ENCODE measurements at places on chromosomes 12 and 14.

DNA sequence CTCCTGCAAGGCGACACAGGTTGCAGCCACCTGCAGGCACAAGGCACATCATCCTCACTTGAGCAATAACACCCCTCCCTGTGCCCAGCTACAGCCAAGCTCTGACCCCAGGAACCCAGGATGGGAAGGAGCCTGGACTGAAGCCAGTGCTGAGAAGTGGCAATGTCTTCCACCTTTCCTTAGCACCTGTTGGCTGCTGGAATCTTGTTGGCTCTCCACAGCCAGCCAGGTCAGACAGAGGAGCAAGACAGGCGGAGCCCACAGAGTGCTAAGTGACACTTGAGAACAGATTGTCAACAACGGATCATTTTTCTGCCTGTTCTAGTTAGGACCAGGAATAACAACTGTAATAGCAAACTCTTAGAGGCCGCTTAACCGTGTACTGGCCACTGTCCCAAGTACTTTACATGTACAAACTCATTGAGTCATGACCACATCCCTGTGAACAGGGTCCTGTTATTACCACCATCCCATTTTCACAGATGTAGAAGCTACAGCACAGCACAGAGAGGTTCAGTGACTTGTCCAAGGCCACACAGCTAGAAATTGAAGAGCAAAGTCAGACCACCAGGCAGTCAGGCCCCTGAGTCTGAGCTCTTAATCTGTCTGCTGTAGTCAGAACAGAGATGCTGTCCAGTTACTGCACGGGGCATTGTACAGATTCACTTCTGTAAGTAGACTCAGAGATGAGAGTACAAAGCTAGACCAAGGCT is 45.6 kb downstream of the RNFT2 start:
- no peak for DNase-seq

DNA sequence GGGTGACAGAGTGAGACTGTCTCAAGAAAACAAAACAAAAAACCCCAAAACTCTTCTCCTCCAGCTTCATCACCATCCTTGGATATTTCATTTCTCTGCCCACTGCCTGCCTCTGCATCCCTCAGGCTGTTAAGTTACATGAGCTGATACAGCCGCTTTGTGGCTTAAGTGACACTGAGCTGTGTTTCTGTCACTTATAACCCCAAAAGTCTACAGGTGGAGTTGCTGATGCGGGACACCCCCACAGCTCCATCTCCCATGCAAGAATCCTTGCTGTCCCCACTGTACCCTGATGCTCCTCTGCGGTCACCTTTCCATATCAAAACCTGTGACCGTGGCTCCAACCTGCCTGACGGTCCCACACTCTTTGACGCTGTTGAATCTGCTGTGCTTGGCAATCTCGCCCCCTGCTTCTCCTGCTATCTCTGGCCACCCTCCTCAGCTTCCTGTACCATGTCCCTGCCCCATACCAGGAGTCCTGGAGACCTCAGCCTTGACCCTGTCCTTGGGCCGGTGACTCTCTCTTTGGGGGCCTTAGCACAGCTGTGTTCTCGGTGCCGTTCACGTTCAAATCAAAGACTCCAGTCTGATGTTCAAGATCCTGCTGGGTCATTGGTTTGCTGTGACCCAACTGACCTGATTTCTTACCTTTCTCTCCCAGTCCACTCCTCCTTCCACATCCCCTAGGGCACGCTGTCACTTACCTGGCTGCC is 20.3 kb downstream of the HVCN1 start:
- no peak for DNase-seq

DNA sequence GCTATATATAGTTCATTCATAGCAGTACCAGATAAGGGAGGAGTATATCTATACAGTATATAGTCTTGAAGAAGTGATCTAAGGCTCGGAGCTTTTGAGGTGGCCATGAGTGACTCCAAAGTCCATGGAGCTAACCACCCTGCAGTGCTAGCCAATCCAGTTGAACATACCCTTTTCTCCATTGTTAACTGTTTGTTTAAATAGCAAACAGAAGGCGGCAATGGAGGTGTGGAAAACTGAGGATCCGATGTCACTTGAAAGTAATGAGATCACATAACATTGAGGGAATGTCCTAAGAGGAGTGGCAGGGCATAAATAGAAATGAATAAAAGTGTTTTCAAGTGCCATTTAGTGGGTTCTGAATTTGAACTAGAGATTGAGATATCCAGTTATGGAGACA is 12.4 kb upstream of the SNAPC1 start:
- no peak for DNase-seq

- DNase-seq = no peak
These were observed 5.0 kb upstream of the E2F7 start for GRCh38 chr12:77070382-77070781.

DNA sequence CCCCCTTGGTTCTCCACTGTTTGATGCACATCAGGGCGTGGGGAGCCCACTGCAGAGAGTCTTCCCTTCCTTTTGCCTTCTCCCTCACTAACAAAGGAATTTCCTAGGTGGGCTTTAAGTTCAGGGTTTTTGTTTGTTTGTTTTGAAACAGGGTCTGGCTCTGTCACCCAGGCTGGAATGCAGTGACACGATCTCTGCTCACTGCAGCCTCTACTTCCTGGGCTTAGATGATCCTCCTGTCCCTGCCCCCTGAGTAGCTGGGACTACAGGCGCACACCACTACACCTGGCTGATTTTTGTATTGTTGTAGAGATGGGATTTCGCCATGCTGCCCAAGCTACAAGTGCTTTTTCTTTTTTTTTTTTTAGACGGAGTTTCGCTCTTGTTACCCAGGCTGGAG is 33.8 kb downstream of the EP400 start:
- no peak for DNase-seq

- no peak for DNase-seq
These were observed 601.8 kb downstream of the SLC16A7 start for GRCh38 chr12:60197589-60197988.
